Activated naive CD4-positive, alpha-beta T cell treated with anti-CD3 and anti-CD28 coated beads, Interleukin-2, amount 50 U/mL, for 72 hours (primary cell): ENCODE measurements at places on chromosomes 5 and 9.

DNA sequence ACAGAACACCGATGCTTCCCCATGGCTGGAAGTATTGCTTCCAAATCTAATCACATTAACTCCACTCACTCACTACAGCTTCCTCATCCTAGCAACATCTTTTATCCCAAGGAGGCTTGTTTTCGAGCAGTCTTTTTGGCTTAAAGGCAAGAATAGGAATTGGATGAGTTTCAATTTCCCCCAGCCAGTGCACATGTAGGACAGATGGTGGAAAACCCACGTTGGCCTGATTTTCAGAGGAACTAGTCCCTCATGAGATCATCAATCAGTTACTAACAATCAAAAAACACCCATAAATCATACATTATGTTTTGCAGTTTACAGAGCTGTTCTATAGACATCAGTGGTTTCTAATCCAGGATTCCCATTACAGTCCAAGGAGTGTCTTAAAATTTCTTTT lies 48.5 kb upstream of the AGXT2 start:
- no peak for DNase-seq

DNA sequence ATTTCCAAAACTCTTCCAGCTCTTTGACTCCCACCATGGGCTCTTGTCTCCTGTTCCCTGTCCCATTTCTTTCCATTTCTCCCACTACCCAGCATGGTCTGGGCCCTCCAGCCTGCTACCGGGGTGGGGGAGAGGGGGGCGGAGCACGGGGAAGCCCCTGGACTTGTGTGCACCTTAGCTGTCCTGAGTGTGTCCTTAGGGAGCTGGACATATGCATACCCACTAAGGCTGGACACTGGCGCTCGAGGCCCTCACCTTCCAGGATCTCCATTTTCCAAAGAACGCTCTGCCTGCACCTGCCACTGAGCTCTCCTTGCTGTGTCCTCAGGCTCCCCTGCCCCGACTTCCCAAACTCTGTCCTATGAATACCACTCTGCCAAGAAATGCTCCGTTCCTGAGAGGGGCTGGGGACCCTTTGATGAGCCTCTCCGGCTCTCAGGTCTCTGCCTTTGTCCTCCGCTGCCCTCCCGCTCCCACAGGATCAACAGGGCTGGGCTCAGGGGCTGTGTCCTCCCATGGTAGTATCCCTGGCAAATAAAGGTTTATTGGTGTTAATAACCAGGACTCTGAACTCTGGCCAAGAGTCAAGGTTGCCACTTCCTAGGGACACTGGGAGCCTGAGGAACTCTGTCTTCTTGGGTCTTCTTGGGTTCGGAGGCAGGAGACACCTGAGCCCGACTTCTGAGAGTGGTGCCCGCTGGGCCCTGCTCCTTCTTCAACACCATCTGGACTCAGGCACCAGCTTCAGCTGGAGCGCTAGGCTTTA lies 831 bp upstream of the SHROOM1 start:
- no peak for DNase-seq

GRCh38 chr5:6716629-6717149 lies 3.5 kb downstream of the TENT4A start:
- DNase-seq = peak; percentile 1

- no peak for DNase-seq
Observed at GRCh38 chr5:75588666-75589065, 22.6 kb upstream of the ANKDD1B start.

DNA sequence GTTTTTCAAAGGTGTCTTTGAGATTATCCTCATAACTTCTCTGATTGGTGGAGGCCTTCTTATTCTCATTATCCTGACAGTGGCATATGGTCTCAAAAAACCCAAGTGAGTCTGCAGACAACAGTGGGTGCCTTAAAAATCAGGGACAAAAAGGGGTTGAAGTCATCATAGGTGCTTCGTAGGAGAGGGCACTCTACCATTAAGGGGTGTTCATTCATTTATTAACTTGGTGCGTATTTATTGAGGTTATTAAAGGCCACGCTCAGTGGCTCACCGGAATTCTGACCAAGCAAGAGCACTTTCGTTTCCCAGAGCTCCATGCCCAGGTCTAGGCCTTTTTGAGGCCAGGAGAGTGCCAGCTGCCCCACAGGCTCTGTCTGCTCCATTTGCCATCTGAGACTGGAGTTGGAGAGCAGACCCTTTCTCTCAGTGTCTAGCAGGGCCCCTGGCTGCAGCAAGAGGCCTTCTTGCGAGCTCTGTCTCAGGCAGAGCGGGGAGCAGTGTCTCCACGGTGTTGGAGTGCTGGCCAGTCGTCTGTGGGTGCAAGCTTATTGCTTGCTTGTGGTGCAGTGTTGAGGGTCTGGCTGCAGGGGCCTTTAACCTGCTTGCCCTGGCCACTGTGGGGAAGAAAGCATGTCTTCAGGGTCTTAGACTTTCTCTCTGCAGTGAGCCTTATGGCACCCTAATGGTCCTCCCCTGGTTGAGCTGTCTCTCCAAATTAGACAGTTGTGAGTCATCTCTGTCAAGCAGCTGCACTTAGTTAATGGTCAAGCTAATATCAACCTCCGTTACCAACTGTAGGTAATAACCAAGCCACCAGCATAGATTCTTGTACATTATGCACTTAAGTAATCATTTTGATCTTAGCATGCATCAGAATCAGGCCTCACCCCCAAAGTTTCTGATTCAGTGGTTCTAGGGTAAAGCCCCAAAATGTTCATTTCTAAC lies 62.6 kb downstream of the IL31RA start:
- no peak for DNase-seq
